ENCODE measurements at places on chromosomes 2 and 18.

DNA sequence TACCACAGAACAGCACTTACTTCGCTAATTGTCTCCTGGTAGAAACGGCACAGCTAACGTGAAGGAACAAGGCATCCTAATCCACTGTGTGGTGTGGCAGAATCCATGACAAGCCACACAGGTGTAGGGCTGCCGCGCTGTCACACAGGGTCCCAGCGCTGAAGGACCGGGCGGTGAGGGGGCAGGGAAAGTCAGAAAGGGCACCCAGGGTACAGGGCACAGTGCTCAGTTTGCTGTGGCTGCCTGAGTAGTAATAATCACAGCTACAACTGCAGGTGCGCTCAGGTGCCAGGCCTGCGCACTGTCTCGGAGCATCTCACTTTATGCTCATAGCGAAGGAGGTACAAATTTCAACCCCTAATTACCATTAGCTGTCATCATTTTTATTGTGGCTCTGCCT lies 55.2 kb upstream of the CAB39 start:
- H3K36me3 ChIP-seq = no peaks in the 10 kb centered on the region
- no peaks in the 10 kb centered on the region for H3K27me3 ChIP-seq
- no peak overlapping the region for H3K4me3 ChIP-seq
- DNase-seq = no peak
- H3K4me1 ChIP-seq = no peaks in the 10 kb centered on the region

- no peaks in the 10 kb centered on the region for H3K4me1 ChIP-seq
- no peaks in the 10 kb centered on the region for H3K27me3 ChIP-seq
- no peak overlapping the region for H3K4me3 ChIP-seq
- no peak for DNase-seq
- H3K36me3 ChIP-seq = no peaks in the 10 kb centered on the region
Measured at GRCh38 chr2:15383695-15384350, 177.3 kb downstream of the NBAS start.

GRCh38 chr2:241373446-241373845 lies 17.4 kb downstream of the FARP2 start:
- no peak for DNase-seq
- no peak overlapping the region for H3K27ac ChIP-seq
- no peak overlapping the region for H3K4me3 ChIP-seq
- no peaks in the 10 kb centered on the region for H3K36me3 ChIP-seq
- no peaks in the 10 kb centered on the region for H3K4me1 ChIP-seq

DNA sequence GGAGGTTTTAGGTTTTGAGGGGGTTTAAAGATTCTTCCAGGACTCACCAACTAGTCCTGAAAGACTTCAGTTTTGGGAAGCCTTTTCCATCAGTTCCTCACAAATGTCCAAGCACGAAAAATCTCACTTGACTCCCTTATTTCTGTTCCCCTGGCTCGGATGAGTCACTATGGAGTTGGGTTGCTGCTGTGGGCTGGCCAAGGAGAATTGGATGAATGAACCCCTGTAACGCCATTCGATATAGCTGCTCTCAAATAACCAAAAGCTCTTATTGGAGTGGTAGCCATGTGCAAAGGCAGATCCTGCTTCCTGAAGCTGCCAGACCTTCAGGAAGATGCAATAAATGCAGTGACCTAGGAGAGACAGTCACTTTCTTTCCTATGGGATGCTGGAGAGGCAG lies 417.0 kb downstream of the ZNF521 start:
- H3K36me3 ChIP-seq = no peaks in the 10 kb centered on the region
- no peaks in the 10 kb centered on the region for H3K4me1 ChIP-seq
- no peak for DNase-seq

DNA sequence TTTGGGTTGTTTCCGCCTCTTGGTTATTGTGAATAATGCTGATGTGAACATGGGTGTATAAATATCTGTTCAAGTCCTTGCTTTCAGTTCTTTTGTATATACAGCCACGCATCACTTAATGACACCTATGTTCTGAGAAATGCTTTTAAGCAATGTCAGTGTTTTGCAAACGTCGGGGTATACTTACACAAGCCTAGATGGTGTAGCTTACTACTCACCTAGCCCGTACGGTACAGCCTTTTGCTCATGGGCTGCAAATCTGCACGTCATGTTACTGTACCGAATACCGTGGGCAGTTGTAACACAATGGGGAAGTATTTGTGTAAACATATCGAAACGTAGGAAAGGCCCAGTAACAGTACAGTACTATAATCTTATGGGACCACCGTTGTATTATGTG lies 12.4 kb downstream of the RALB start:
- no peak overlapping the region for H3K27ac ChIP-seq
- DNase-seq = no peak
- no peaks in the 10 kb centered on the region for H3K27me3 ChIP-seq
- no peak overlapping the region for H3K4me3 ChIP-seq
- H3K4me1 ChIP-seq = no peaks in the 10 kb centered on the region

DNA sequence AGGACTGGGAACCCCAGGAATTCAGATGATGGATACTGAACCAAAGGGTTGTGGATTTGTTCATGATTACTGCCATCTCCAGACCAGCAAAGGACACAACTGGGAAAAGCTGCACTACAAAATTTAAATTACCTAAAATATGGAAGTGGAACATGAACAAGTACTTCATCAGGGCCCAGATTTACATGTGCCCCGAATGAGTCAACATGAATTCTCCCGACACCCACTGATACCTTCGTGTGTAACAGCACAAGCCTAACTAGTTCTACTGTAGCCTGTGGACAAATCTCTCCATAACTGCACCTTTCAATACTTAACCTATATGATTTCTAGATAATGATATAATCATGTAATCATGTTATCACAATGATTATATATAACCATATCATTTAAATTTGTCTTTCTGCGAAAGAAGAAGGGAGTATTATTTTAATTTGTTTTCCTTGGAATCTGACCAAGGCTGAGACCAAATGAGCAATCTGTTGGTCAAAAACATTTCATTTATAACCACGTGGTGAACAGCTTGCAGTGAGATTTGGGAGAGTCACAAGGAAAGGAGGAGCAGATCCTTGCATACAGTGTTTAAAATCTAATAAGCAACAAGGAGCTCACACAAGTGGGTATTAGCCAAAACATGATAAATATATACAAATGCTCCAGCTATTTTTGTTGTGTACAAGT lies 70.5 kb downstream of the CACNB4 start:
- H3K27me3 ChIP-seq = no peaks in the 10 kb centered on the region
- H3K4me3 ChIP-seq = no peak overlapping the region
- no peaks in the 10 kb centered on the region for H3K4me1 ChIP-seq
- no peak overlapping the region for H3K27ac ChIP-seq
- H3K36me3 ChIP-seq = no peaks in the 10 kb centered on the region

- no peaks in the 10 kb centered on the region for H3K4me1 ChIP-seq
- no peaks in the 10 kb centered on the region for H3K27me3 ChIP-seq
- H3K27ac ChIP-seq = no peak overlapping the region
- H3K4me3 ChIP-seq = no peak overlapping the region
Measured at GRCh38 chr2:208999911-209000310, 423.9 kb upstream of the MAP2 start.

DNA sequence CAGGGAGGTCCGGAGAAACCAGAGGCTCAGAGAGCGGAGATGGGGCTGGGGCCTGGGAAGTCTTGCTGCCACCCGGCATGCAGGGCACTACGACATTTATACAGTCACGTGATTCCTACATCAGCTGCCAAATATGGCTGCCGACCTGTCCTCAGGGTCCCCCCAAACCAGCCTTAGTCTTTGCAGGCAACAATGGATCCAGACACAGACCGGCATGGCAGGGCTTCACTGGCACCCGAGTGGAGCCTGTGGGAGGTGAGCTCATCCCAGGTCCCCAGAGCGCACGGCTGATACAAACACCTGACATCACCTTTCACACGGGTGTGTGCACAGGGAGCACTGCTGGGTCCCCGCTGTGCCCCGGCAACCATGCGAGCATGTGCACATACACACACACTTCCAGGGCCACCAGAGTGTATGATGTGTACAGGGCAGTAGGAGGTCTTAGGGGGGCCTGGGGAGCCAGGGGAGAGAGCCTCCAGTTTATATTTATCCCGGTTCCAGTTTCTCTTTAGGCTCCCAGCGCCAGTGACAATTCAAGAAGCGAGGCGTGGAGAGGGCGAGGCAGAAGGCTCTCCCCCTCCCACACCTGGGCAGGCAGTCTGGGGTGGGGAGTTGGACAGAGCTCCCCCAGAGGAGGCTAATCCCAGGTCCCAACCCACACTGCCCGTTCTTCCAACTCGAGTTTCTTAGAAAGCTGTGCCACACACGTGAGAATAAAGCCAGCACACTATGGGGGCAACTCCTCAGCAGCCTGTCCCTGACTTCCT lies 2.7 kb downstream of the SEMA4C start:
- peaks cover 51% of the 10 kb centered on the region for H3K36me3 ChIP-seq
- no peak overlapping the region for H3K4me3 ChIP-seq
- DNase-seq = no peak
- peak overlapping the region; percentile 90 for H3K27ac ChIP-seq
- H3K4me1 ChIP-seq = peaks cover 11% of the 10 kb centered on the region

DNA sequence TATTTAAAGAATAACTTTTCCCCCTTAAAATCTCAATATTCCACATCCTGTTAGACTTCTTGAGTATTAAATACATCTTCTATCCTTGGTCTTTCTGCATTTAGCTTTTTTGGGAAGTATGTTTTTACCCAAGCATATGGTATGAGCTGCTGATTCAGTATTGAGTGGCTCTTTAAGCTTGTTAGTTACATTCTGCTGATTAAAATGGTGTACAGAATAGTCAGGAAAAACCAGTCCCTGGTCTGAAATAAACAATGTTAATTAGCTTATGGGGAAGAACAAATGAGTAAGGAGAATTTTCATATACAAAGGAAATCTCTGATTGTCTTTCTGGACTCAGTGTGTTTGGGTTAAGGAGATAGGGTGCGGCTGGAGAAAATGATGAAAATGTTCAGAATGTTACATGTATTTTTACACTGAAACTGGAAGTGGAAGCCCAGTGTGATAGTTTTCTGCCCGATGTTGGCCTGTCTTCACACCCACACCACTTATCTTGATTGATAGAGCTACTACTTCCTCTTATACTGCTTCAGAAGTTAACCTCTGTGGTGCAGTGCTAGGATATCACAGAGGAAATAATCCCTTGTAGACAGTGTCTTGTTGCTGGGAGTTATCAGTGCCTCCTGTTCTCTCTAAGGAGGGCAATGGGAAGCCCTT lies 84.0 kb downstream of the MSH2 start:
- no peaks in the 10 kb centered on the region for H3K27me3 ChIP-seq
- no peak overlapping the region for H3K27ac ChIP-seq
- no peak overlapping the region for H3K4me3 ChIP-seq
- DNase-seq = no peak
- no peaks in the 10 kb centered on the region for H3K36me3 ChIP-seq

DNA sequence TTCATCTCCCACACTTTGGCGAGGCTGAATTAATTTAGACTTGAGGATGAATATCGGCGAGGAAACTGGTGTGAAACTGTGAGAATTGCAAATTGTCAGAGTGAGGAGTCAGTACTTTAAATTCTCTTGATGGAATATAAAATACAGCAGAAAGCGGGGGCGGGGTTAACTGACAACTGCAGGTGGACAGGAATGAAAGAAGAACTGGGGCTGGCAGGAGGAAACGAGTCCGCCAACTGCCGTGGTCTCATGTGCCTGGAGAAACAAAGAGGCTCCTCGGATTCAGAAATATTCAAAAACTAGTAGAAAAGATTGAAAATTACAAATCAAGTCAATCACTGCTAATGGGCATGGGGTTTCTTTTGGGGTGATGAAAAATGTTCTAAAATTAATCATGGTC lies 44.3 kb downstream of the MOGAT1 start:
- no peaks in the 10 kb centered on the region for H3K27me3 ChIP-seq
- no peaks in the 10 kb centered on the region for H3K4me1 ChIP-seq
- no peak overlapping the region for H3K27ac ChIP-seq
- H3K36me3 ChIP-seq = no peaks in the 10 kb centered on the region
- DNase-seq = no peak
- H3K4me3 ChIP-seq = no peak overlapping the region

GRCh38 chr18:60082282-60082681 lies 182.5 kb downstream of the PMAIP1 start:
- H3K36me3 ChIP-seq = no peaks in the 10 kb centered on the region
- no peaks in the 10 kb centered on the region for H3K4me1 ChIP-seq
- no peak overlapping the region for H3K4me3 ChIP-seq
- no peaks in the 10 kb centered on the region for H3K27me3 ChIP-seq
- no peak overlapping the region for H3K27ac ChIP-seq

GRCh38 chr2:234300391-234300925 lies 196.4 kb downstream of the ARL4C start:
- no peak for DNase-seq
- no peak overlapping the region for H3K27ac ChIP-seq
- H3K27me3 ChIP-seq = no peaks in the 10 kb centered on the region
- no peak overlapping the region for H3K4me3 ChIP-seq

- H3K4me1 ChIP-seq = no peaks in the 10 kb centered on the region
- no peak for DNase-seq
- H3K27me3 ChIP-seq = no peaks in the 10 kb centered on the region
- H3K4me3 ChIP-seq = no peak overlapping the region
- H3K36me3 ChIP-seq = no peaks in the 10 kb centered on the region
Measured at GRCh38 chr2:9140645-9141044, 66.0 kb upstream of the ASAP2 start.

DNA sequence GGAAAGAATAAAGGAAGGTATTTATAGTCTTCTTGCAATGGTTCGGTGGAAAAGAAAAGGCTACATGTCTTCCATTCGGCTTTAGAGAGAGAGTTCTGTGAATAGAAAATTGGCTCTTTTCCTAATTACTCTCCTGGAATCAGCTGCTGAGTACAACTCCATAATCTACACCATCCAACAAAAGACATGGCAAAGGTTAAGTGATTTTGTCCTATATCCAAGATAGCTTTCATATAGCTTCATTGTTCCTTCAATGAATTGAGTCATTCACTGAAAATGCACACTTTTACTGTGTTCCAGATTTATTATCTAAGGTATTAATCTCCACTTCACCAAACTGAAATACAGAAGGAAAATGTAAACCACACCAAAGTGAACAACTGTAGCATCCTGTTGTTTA lies 514.5 kb downstream of the LRRTM4 start:
- H3K4me1 ChIP-seq = no peaks in the 10 kb centered on the region
- H3K27ac ChIP-seq = no peak overlapping the region
- no peak overlapping the region for H3K4me3 ChIP-seq
- H3K36me3 ChIP-seq = no peaks in the 10 kb centered on the region
- no peaks in the 10 kb centered on the region for H3K27me3 ChIP-seq
